Right cardiac atrium (tissue), 5 donors: ENCODE measurements at places on chromosomes 4 and X.

DNA sequence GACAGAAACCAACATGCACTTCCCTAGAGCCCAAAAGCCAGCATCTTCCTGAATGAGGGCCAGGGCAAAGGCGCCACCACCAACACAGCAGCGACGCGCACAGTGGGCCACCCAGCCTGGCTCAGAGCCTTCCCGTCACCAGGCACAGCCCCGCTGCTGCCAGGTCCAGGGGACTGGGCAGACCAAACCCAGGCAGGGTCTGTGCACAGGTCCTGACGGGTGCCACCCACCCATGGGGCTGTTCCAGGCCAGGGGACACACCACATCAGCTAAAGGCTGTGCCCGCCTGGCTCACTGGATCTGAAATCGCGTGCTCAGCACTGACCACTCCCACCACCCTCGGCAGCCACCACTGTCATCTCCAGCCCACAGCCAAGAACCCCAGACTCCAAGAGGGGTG, 13.8 kb downstream of the FAM53A start:
- no peak for DNase-seq

- no peak for DNase-seq
Measured at GRCh38 chr4:113106108-113106507, 56.7 kb downstream of the ANK2 start.

DNA sequence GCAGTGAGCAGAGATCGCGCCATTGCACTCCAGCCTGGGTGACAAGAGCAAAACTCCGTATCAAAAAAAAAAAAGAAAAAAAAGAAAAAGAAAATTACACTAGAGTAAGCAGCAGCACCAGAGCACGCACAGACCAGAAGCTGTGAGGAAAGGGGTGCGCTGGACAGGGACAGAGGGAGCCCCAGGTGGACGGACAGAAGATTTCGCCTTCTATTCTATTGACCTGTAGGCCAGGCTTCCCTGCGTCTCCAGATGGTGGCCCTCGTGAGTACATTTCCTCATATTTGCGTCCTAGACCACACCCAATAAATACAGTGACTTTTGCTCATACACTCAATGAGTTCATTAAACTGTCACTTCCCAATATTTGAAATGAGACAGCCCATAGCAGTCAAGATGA, 19.1 kb downstream of the MTNR1A start:
- DNase-seq, result no peak

DNA sequence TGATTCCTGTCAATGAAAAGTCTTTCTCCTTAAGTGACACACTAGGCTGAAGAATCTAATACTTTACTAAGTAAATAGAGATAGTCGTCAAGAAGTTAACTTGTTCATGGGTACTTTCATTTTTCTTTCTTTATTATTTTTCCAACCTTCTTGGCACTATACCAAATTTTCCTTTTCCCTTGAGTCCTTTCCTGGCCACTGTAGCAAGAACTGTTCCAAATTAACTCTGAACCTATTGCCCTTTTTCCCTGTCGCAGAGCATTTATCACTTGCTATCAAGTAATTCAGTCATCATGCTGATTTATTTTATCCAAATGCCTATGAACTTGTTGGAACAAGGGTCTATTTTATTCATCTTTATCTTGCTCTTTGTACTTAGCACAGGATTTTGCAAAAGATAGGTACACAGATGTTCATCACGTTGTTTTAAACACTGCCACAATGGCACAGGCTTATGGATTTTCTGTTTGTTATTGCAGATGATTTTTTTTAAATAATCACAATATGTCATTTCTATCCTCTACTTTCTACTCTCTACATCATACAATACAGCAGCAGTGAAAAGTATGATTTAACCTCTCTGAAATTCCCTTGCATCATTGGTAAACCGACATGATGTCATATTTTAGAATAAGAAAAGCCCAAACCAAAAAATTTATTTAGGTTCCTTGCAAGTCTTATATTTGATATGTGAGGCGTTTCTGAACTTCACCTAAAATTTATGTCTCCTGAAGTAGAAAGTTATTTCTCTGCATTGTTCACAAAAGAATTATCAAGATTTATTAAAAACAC, 2352.3 kb downstream of the PCDH7 start:
- DNase-seq, result no peak

DNA sequence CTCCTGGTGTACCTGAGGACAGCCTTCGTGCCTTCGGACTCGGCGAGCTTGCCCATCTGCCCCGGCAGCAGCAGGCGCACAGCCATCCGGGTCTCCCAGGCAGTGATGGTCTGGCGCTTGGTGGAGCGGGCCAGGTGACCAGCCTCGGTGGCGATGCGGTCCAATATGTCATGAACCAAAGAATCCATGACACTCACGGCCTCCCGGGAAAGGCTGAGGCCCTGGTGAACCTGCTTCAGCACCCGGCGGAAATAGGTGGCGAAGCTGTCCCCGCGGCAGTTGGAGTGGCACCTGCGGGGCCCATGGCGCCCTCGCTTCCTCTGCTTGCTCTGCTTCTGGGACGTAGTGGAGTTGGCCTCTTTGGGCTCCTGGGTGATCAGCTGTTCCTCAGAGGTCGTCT, 350 bp downstream of the H2BW1 start:
- no peak for DNase-seq
